ENCODE measurements at places on chromosomes 3 and 15. TPM values are rescaled to one million over a fixed set of nuclear protein-coding genes. Genes with fewer than 3 reads are reported as not detected.

The CCDC33 gene
- total RNA-seq: not detected

The BFSP2 gene
- not detected for total RNA-seq

The SAMMSON gene
- total RNA-seq: not detected

The TNFAIP8L3 gene
- total RNA-seq: 0.13 TPM

DNA sequence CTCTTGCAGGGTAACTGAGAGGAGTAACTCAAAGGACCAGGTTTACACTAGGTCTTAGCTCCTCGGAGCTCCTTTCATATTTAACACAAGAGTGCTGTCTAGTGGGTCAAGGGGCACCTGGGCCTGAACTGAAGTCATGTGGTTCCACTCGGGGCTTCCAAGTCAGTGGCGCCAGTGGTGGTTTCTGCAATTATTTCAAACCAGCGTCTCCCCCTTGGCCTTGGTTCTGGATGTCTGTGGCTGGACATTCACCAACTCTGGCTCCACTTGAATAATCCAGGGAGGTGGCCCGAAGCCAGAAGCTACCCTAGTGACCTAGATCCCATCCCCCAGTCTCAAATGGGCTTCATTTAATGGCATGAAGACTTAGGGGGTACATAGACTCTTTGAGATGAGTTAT is 144.3 kb upstream of the ADAMTS9 start:
- no peaks in the 10 kb centered on the region for H3K4me1 ChIP-seq
- no peak overlapping the region for H3K27ac ChIP-seq
- no peak overlapping the region for H3K4me3 ChIP-seq

DNA sequence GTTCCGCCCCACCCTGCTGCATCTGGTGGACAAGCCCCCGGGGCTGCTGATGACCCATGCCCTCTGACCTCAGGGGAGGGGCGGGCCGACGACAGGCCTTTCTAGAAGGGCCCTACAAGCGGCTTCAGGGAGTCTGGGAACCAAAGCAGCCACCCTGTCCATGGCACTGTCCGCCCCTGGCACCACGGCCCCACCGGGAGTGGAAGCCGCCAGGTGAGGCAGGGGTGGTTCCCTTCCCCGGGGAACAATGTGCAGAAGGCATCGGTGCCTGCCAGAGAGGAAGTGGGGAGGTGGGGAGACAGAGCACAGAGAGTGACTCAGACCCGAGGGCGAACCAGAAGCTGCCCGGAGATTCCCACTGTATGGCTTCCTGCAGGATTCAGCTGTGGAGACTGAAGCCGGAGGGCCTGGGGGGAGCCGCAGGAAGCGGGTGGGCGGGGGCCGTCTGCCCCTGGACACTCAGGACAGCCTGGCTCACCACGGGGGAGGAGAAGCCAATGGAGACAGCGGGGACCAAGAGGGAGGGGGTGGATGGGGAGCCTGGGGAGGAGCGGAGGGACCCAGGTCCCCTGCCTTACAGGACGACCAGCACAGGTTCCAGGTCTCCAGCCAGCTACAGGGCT is 134.0 kb downstream of the TPRA1 start:
- peaks cover 20% of the 10 kb centered on the region for H3K4me1 ChIP-seq
- H3K36me3 ChIP-seq: no peaks in the 10 kb centered on the region
- no peak overlapping the region for H3K27ac ChIP-seq
- DNase-seq: no peak
- peaks cover 29% of the 10 kb centered on the region for H3K27me3 ChIP-seq

DNA sequence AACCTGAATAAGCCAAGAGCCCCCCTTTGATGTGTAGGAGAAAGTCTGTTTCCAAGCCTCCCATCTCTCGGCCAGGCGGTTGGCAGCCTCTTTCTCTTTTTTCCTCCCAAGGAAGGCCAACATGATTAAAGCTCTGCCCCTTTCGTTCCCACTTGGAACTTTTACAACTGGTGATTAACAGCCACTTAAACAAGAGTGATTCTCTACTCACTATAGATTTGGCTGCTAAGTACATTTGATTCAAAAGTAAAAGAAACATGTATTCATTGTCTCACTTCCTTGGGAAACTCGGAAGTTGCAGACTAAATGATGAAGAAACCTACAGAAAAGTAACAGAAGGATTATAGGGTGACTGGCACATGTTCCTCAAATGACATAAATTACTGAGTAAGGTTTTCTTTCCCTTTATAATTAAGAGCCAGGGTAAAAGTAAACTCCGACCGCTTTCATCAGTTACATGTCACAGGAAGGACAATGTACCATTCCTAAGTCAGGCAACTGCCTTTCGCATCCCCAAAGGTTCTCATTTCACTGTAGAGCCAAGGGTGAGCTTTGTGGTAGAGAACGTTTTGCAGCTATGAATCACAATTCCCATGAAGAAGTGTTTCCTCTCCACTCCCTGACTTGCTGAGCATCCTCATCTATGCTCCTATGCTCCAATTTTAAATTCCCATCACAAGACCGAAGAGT is 72.7 kb downstream of the MB21D2 start:
- no peak for DNase-seq
- peaks cover 30% of the 10 kb centered on the region for H3K4me1 ChIP-seq

GRCh38 chr15:60766391-60767128 is 287.6 kb upstream of the ICE2 start:
- DNase-seq: no peak
- H3K27ac ChIP-seq: no peak overlapping the region
- no peaks in the 10 kb centered on the region for H3K27me3 ChIP-seq
- no peaks in the 10 kb centered on the region for H3K36me3 ChIP-seq
- peaks cover 6% of the 10 kb centered on the region for H3K4me1 ChIP-seq

DNA sequence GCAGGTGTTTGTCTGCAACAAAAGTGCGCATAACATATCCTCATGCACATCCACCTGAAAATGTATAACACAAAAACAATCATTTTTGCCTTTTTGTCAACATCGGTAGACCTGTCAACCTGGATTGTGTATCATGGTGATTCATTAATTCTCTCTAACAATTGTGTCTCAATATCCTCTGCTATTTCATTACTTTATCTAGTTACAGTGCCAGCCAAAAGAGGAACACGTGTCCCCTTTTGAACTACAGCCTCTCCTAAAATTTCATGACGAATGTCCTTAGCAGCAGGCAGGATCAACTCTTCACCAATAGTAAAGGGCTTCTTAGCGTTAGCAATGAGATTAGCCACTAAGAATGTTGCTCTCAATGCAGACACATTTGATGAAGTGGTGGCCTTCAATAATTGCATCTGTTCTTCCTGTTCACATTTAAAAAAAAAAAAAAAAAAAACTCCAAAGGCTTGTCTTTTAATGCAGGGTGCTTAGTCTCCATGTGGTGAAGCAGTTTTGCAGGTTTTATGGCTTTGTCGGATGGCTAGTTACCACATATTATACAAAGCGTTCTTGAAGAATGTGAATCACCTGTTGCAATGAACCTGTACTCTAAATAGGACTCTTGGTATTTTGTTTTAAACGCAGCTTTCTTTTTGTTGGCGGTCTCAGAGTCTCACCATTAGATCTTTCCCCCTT is 45.7 kb upstream of the MCTP2 start:
- H3K36me3 ChIP-seq: no peaks in the 10 kb centered on the region
- no peak overlapping the region for H3K27ac ChIP-seq
- no peak overlapping the region for H3K4me3 ChIP-seq

DNA sequence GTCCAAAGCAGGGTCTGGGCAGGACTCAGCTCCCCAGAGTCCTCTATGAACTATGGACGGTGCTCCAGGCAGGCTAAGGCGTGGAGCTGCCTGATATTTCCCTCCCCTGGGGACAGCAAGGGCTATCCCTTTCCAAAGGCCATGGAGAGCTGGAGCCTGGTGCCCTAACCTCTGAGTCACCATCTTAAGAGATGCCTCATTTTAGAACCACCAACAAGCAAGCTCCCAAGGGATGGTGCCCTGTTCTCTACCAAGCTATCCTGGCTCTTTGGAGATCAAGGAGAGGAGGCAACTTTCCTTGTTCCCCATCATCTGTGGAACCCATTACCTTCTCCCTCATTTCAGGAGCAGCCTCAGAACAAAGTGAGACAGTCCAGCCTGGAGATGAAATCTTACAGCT is 15.7 kb downstream of the STARD5 start:
- peaks cover 15% of the 10 kb centered on the region for H3K36me3 ChIP-seq
- H3K27ac ChIP-seq: no peak overlapping the region
- no peak overlapping the region for H3K4me3 ChIP-seq
- no peak for DNase-seq
- no peaks in the 10 kb centered on the region for H3K27me3 ChIP-seq

DNA sequence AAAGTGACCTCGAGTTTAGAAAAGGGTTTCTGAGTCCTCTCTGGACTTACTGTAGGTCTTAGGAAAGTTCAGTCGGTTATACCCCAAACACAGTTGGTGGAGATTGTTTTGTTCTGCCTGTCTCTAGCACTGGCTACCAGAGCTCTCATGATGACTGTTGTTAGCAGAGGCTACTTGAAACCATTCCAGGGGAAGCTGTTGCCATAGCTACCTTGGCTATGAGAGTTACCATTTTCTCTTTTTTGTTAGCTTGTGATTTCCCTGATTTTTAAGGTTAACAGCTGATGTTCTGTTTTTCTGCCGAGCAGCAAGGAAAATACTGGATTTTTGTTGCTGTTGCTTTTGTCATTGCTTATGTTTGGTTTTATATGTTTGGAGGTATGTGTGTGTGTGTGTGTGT is 26.7 kb downstream of the ABHD2 start:
- no peaks in the 10 kb centered on the region for H3K27me3 ChIP-seq
- DNase-seq: no peak
- H3K4me1 ChIP-seq: peaks cover 14% of the 10 kb centered on the region
- H3K4me3 ChIP-seq: no peak overlapping the region

DNA sequence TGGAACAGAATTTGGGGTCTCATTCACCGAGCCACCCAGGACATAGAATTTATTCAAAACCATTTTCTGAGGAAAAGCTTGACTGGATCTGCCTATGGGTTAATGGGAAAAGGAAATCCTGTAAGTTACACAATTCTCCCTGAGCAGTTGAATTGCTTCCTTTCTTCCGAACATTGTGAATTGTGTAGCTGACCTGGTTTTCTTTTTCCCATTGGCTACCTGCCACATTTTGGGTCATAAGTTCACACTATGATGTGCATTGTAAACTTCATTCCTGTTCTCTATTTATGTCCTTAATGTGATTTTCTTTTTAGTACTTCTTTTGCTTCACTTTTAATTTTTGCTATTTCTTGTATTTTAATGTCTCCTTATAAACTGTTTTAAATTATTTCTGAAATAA is 386.0 kb upstream of the LRRC3B start:
- H3K36me3 ChIP-seq: no peaks in the 10 kb centered on the region
- H3K4me1 ChIP-seq: no peaks in the 10 kb centered on the region
- H3K27me3 ChIP-seq: no peaks in the 10 kb centered on the region
- DNase-seq: no peak

DNA sequence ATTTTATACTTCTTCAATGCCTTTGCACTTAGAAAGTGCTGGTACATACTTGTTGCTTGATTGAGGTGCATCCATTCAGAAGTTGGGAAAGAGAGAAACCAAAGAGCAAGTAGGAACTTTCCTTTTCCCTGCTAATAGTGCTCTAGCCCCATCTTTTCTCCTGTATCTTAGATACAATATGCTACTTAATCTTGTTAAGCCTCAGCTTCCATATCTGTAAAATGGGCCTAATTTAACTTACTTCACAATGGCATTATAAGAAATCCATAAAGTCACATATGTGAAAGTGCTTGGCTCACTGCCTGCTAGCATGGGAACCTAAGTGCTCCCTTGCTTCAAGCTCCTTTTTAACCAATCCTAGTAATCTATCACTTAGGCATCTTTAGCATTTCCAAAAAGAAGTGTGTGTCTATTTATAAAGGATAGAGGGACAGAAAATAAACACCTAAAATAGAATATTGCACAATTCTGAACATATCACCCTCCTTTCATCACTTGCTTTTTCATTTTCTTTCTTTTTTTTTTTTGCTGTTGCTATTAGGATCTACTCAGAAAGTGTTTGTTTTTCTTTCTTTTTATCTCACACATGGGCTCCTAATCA is 28.1 kb downstream of the KCNAB1 start:
- 0 out of 2 replicates have a peak, but pooled peaks cover 3% of the 10 kb centered on the region for H3K27me3 ChIP-seq
- no peaks in the 10 kb centered on the region for H3K36me3 ChIP-seq
- no peak for DNase-seq
- peaks cover 26% of the 10 kb centered on the region for H3K4me1 ChIP-seq
- no peak overlapping the region for H3K4me3 ChIP-seq

Measured in SJSA1 (cell line).